ENCODE measurements at places on chromosomes 3 and 15. TPM values are rescaled to one million over a fixed set of nuclear protein-coding genes. Genes with fewer than 3 reads are reported as not detected.
A peak's percentile ranks its signal among the peaks of the same experiment; 100 is the strongest.

The CKMT1A gene
- 0.48 TPM for total RNA-seq

- peaks cover 31% of the 10 kb centered on the region for H3K36me3 ChIP-seq
- peaks cover 5% of the 10 kb centered on the region for H3K4me1 ChIP-seq
- H3K27me3 ChIP-seq: no peaks in the 10 kb centered on the region
- no peak for DNase-seq
- no peak overlapping the region for H3K4me3 ChIP-seq
Observed at GRCh38 chr15:49199666-49200065, 29.6 kb downstream of the GALK2 start.

- no peak overlapping the region for H3K4me3 ChIP-seq
- H3K27me3 ChIP-seq: no peaks in the 10 kb centered on the region
- H3K4me1 ChIP-seq: no peaks in the 10 kb centered on the region
- H3K36me3 ChIP-seq: no peaks in the 10 kb centered on the region
- peak; percentile 16 for DNase-seq
Observed at GRCh38 chr15:27017168-27017809, 46.3 kb downstream of the GABRG3 start.

DNA sequence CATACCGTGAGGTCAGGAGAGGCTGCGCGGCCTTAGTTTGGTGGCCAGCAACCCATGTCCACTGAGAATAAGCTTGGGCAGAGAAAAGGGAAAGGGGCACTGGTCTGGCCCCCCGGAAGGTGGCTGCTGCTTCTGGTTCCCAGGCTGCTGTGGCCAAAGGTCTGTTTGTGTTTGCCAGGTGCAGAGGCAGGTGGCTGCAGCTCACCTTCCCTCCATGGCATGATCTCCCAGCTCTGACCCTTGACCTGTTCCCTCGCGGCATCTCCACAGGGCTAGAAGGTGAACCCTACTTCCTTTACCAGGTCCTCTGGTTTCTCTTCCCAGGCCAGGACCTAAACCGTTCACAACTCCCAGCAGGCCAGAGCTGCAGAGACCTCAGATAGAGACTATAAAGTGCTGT is 13.8 kb downstream of the VPS18 start:
- no peak overlapping the region for H3K4me3 ChIP-seq
- no peak for DNase-seq
- H3K36me3 ChIP-seq: peaks cover 12% of the 10 kb centered on the region
- H3K4me1 ChIP-seq: peaks cover 4% of the 10 kb centered on the region

The TRH gene
- not detected for total RNA-seq

- peaks cover 14% of the 10 kb centered on the region for H3K4me1 ChIP-seq
- no peaks in the 10 kb centered on the region for H3K27me3 ChIP-seq
- peaks cover 6% of the 10 kb centered on the region for H3K36me3 ChIP-seq
- peak; percentile 76 for DNase-seq
- H3K27ac ChIP-seq: no peak overlapping the region
Observed at GRCh38 chr3:10008588-10009344, 17.5 kb upstream of the FANCD2 start.

The MESP1 gene
- 7.5 TPM for total RNA-seq

- H3K36me3 ChIP-seq: peaks cover 86% of the 10 kb centered on the region
- no peak for DNase-seq
- peaks cover 37% of the 10 kb centered on the region for H3K4me1 ChIP-seq
Observed at GRCh38 chr3:32968166-32968919, 16.9 kb downstream of the CCR4 start.

GRCh38 chr3:45795882-45796765 is at the start of gene SLC6A20:
TSS of gene SLC6A20 (minus strand) at chr3:45796536. CDS start at chr3:45796419, 117 bp downstream.
- no peaks in the 10 kb centered on the region for H3K36me3 ChIP-seq
- no peak for DNase-seq
- H3K27me3 ChIP-seq: peaks cover 79% of the 10 kb centered on the region
- no peak within 1 kb of the TSS for H3K27ac ChIP-seq
- H3K4me3 ChIP-seq: peak within 1 kb of the TSS; percentile 67
- H3K4me1 ChIP-seq: peaks cover 6% of the 10 kb centered on the region

The CD86 gene
- 4.8 TPM for total RNA-seq

The EHHADH gene
- total RNA-seq: 2.9 TPM

The PPM1L gene
- 2.6 TPM for total RNA-seq

- H3K4me1 ChIP-seq: peaks cover 1% of the 10 kb centered on the region
- H3K4me3 ChIP-seq: no peak overlapping the region
- no peaks in the 10 kb centered on the region for H3K27me3 ChIP-seq
- no peak overlapping the region for H3K27ac ChIP-seq
- DNase-seq: no peak
Observed at GRCh38 chr3:47404955-47405790, 24.4 kb downstream of the PTPN23 start.

- H3K36me3 ChIP-seq: no peaks in the 10 kb centered on the region
- no peaks in the 10 kb centered on the region for H3K27me3 ChIP-seq
- H3K4me1 ChIP-seq: no peaks in the 10 kb centered on the region
- no peak for DNase-seq
Observed at GRCh38 chr3:103684904-103685303, 1250.1 kb downstream of the ZPLD1 start.

- H3K4me1 ChIP-seq: no peaks in the 10 kb centered on the region
- H3K4me3 ChIP-seq: no peak overlapping the region
- no peak for DNase-seq
- H3K36me3 ChIP-seq: no peaks in the 10 kb centered on the region
- no peak overlapping the region for H3K27ac ChIP-seq
Observed at GRCh38 chr3:127438951-127439350, 151.1 kb upstream of the PRR20G start.

GRCh38 chr15:57343048-57343447 is 33.3 kb upstream of the CGNL1 start:
- H3K36me3 ChIP-seq: no peaks in the 10 kb centered on the region
- no peak for DNase-seq
- H3K27me3 ChIP-seq: peaks cover 5% of the 10 kb centered on the region
- H3K27ac ChIP-seq: no peak overlapping the region
- H3K4me3 ChIP-seq: no peak overlapping the region

The INKA1 gene
- total RNA-seq: 2.3 TPM

- peaks cover 37% of the 10 kb centered on the region for H3K4me1 ChIP-seq
- peaks cover 26% of the 10 kb centered on the region for H3K27me3 ChIP-seq
- H3K4me3 ChIP-seq: peak overlapping the region; percentile 30
- DNase-seq: no peak
Observed at GRCh38 chr3:105365081-105365390, 1.7 kb upstream of the ALCAM start.

The GOLGA8O gene
- total RNA-seq: 1.7 TPM

The CLDN11 gene
- 0.18 TPM for total RNA-seq

DNA sequence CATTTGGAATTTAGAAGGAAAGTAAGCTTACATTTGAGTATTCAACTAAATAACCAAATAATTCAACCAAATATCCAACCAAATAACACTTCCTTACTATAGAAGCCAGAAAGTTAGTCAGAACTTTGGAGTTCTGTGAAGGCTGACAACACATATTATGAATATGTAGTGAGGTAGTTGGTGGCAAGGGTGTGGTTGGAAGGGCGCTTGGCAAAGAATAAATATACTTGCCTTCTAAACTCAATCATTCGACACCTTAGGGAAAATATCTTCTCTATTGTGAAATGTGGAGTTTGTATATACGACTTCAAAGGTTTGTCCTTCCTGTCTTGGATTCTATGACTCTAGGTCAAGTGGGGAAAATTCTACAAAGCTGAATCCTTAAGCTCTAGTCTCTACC is 111.7 kb upstream of the OSTN start:
- no peaks in the 10 kb centered on the region for H3K4me1 ChIP-seq
- no peaks in the 10 kb centered on the region for H3K36me3 ChIP-seq
- no peak overlapping the region for H3K27ac ChIP-seq
- DNase-seq: no peak

DNA sequence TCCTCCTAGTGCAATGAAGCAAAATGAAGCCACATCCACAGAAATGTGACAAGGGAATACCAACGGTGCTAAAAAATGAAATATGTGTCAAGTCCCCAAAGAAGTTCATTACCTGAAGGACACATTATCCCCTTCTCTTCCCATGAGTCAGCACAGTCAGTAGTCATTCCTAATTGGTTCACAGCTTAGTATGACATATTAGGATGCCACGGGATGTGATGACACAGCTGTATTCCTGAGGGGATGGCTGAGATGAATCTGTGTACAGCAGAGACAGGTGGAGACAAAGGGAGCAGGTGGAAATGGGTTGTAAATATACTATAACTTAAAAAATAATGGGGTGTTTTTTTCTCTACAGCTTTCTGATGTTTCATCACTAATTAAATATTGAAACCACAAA is 273.4 kb downstream of the ARRDC4 start:
- H3K27me3 ChIP-seq: no peaks in the 10 kb centered on the region
- no peaks in the 10 kb centered on the region for H3K36me3 ChIP-seq
- H3K4me3 ChIP-seq: no peak overlapping the region
- no peak for DNase-seq

Data from activated T-helper 2 cell treated with anti-CD3 and anti-CD28 coated beads, Interferon-gamma antibody, Interleukin-2, Interleukin-4, amounts not matched to agents 10 μg/mL and 5 μg/mL and 100 μg/mL, durations not matched to agents 14 hours and 24 hours and 36 hours (primary cell).